ENCODE measurements at places on chromosomes 12 and 14.
A peak's percentile ranks its signal among the peaks of the same experiment; 100 is the strongest.

- no peak for DNase-seq
These were observed 502.9 kb upstream of the STXBP6 start for GRCh38 chr14:25552826-25553225.

DNA sequence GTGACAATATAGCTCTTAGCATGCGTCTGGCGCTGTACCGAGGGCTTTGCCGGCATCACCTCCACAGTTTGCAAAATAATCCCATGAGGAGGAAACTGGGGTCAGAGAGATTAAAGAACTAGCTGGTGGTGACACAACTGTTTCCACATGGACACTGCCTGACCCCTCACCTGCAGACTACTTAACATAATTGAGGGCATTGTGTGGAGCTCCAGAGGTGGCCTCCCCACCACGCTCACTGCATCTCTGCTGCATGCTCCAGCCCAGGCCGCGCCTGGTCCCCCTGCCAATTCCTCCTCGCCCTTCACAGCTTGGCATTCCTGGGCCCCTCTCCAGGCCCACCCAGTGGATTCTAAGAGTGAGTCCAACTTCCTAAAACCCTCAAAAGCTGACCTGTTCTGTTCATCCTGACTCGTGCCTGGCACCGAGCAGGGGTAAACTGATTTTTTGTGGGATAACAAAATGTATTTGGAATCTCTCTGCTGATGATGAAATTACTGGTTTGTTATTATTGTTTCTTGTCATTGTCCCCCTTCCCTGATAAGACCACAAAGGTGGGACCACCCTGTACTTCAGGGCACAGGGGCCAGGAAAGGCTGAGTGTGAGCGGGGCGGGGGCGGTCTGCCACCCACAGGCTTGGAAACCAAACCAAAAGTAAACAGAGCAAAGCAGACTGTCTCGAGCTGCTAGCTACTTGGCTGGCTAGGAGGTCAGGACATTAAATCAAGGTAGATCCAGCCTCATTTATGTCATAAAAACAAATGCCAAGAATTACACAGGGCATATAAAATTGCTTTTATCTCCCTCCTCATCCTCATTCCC lies 40.6 kb downstream of the CHGA start:
- DNase-seq, result no peak

DNA sequence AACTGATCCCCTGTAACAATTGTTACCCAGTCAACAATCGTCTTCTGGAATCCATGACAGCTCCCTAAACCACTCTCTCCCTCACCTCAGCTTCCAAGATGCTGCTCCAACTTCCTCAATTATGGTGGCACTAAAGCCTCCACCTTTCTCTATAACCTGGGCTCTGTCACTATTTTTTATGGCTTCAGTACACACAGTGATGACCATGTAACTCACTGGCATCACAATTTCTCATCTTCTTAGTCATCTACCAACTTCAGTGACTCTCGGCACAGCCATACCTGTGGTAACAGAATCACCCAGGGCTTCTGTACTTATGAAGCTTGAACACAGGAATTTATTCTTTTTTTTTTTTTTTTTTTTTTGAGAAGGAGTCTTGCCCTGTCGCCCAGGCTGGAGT lies 32.0 kb upstream of the NPAS3 start:
- no peak for DNase-seq

GRCh38 chr12:126443977-126444376 lies 1378.7 kb downstream of the AACS start:
- DNase-seq, result no peak

DNA sequence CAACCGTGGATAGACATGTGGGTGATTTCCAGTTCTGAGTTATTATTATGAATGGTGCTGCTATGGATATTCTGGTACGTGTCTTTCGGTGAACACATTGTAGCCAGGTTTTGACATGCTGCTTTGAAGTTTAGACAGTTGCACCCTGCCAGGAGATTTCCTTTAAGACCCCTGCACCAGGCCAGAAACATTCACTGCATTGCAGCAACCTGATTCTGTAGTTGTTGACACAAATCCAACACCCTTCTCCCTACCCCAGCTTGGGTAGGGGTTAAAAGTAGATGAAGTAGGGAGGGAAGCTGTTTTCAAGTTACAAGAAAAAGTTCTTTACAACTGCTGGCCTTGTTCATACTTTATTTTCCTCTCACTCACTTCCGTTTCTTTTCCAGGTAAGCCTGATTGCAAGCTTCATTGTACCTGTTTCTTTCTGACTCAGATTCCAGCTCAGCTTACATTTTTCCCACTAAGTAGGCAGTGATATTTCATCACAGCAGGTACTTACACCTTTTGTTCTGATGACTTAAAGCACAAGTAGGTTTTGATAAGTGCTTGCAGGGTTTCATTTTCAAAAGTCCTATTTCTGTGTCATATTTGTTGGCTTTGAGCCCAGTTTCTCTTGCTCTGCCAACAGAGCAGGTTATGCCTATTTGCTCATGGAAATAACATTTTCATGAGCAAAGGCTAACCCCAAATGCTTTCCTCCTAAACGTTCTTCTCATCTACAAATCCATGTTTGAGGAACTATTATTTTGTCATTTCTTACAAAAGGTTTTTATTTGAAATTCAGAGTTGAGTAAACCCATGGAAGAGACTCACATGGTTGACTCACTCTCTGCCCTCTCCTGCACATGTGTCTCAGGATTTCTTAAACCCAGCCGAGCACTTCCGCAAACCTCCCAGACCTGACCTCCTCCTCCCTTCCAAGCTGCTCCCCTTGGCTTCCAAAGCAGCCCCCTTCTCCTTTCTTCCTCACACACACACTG lies 12.1 kb upstream of the LTA4H start:
- DNase-seq, result no peak

GRCh38 chr14:30822080-30822571 lies 52.2 kb upstream of the COCH start:
- peak; percentile 68 for DNase-seq

DNA sequence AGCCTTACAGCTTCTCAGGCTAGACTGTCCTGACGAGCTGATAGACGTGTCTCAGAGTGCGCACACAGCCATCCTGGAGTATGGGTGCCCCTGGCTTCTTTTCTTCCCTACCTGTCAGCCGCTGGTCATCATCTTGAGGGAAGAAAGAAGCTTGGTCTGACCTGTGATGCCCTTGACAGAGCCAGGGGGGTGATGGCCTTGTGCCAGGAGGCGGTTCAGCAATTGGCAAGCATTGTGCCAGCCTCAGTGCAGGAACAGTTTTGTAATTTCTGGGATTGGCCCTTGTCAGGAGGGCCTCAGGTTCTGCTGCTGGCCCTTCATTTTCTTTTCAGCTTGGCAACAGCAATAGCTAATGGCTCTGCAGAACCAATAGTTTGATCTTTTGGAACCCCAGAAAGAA lies 80.1 kb downstream of the ADCK1 start:
- DNase-seq, result no peak

DNA sequence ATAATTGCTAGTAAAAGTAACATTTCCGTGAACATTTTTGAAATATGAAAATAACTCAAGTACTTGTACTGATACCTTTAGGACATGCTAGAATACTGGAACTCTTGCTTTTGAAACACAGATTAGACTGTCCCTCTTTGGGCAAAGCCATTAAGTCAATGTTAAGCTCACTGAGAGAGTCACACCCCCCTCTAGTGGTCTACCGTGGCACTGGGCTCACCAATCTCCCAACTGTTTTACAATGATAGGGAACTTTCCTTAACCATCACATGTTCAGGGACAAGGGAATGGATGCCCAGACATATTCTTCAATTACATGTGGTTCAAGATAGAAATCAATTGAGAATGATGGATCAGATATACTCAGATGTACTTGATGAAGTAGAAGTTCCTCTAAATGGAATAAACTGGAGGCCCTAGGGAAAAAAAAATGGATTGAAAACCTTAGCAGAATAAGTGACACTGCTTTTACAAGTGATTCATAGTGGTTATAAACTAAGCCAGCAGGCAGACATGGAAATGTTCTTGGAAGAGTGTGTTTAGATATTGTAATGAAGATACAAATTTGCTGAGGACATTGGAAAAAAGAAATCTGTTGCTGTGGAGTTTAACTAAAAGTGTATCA lies 17.8 kb downstream of the NANOG start:
- DNase-seq, result peak; percentile 70

GRCh38 chr12:109723311-109723881 lies 9.8 kb downstream of the FAM222A start:
- DNase-seq, result no peak

GRCh38 chr14:103463149-103463548 lies 59.5 kb downstream of the CKB start:
- no peak for DNase-seq

DNA sequence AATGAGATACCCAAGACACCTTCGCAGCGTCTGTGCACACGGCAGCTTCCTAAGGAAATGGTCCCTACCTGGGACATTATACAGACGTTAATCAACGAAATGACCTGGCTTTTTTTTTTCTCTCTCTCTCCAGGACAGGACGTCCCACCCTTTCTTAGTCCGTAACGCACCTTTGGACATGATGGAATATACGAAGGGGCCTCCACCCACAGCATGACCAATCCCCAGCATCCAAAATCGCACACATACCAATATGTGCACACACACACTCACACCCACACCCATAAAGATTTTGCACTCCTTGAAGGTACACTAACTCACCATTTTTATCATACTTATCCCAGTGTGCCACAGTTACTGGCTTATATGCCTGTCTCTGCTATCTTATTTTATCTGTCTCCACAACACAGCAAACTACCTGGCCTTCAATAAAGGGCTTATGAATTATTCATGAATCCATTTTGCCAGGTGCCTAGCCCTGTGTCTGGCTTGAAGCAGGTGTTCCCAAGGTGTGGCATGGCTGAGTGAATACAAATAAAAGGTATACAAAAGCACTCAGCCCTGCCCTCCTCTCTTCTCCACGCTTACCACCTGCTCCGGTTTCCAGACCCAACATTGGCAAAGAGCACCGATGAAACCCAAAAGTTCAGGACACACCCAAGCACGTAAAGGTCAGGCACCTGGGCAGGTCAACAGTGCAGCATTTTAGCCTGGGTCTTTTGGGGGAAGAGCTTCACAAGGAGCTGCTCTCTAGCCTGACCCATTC lies 2.2 kb downstream of the SCNN1A start:
- DNase-seq, result no peak

- no peak for DNase-seq
These were observed 287.2 kb downstream of the BCAT1 start for GRCh38 chr12:24661657-24662096.

GRCh38 chr14:73269729-73270531 lies 32.6 kb downstream of the PAPLN start:
- DNase-seq, result no peak

DNA sequence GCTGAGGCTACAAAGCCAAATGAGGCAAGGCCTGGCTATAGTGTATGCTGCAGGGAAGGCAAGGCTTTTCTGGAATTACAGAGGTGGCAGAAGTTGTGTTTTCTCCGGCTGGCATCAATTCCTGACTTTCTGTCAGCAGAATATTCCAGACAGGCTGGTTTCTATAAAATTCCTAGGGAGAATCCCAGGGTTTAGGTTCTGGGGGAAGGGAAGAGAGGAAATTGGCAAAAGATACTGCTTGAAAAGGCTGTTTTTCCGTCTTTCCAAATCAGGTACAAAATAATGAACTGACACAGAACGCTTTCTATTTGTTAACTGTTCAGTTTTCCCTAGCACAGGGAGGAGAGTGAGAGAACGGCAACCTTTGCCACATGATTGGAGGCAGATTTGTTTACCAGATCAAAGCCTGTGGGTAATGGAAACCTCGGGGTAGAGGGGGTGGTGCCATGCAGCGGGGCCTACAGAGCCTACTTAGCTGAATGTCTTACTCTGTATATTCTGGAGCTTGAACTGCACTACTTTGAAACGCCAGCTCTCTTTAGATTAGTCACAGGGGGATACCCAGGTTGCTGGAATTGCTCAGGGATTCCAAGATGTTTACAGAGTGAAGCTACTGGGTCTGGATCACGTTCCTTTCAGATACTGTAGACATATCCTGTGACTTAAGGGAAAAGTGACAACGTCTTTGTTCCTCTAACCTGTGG lies 65.8 kb upstream of the DACT1 start:
- DNase-seq, result no peak

- no peak for DNase-seq
These were observed 42.5 kb downstream of the PRKAB1 start for GRCh38 chr12:119710374-119710964.

DNA sequence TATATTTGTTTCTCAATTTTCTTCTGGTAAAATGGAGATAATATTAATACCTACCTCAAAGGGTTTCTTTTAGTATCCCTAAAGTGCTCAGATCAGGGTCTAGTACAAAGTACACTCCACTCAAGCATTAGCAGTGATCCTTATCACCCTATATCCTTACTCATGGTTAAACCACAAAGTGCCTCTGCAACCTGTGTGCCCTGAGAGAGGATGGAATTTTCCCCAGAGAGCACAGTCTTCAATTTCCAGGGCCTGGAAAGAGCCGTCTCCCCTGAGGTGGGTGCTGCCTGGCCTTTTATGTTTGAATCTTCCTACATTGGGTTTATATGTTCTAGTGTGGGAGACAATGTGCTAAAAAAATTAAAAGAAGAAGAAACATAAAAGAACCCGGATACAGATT lies 183.1 kb upstream of the FBXO33 start:
- DNase-seq, result no peak

DNA sequence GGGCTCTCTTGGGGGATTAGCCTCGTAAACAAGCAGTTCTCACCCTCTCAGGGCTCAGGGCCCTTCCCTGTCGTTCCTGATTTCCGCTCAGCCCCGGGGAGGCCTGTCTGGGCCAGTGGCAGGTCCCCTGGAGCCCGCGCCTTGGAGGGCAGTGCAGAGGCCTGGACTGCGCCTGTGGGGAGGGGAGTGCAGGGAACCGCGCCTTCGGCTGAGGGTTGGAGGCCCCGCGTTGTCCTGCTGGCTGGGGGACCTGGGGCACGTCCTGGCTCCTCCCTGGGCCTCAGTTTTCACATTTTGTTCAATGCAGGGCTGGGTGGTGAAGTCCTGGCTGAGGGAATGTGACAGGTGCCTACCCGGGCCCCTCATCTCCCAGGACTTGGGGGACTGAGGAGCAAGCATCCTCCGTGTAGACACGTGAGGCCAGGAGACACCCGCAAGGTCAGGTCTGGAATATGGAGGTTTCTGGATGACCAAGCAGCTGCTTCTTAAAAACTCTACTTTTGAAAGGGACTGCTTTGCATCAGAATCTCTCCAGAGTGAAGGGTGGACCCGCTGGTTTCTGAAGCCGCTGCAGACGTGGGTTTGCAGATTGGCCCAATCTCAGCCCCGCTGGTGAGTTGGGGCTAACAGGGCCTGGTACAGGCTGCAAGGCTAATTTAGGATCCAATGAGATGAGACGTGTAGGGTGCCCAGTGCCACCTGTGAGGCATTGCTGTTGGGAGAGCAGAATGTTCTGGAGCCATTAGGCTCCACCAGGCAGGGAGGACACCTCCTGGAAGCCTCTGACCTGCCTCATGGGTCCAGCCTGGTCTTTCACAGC lies 80.2 kb downstream of the KIF26A start:
- DNase-seq, result no peak

- no peak for DNase-seq
These were observed 7.3 kb upstream of the TRPV4 start for GRCh38 chr12:109840305-109841074.

- DNase-seq, result no peak
These were observed at the start of gene MYF6 for GRCh38 chr12:80707126-80707829. Gene MYF6, plus strand, starts transcription at chr12:80707634. Its CDS starts 86 bp downstream, at chr12:80707720.

DNA sequence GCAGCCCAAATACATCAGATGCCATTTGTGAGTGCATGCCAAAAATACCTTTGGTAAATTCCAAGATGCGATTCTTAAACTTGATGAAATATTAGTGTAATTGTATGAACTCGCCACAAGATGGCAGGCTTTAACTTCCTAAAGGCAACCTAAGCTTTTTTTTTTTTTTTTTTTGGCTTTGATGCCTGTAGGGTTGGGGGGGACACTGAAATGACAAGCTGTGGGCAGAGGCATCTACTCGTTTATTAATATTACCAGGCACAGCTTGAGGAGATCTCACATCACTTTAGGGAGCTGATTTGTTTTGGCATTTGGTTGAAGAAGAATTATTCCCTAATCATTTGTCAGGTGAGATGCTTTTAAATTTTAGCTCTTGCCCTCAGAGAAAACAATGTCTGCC lies 126.7 kb upstream of the CCDC196 start:
- DNase-seq, result peak; percentile 11
